ENCODE measurements at places on chromosomes 1 and 21. TPM values are rescaled to one million over a fixed set of nuclear protein-coding genes. Genes with fewer than 3 reads are reported as not detected.

The CD52 gene
- total RNA-seq = 1,759 TPM

The OLIG2 gene
- total RNA-seq = not detected

The LEMD1 gene
- 0.38 TPM for total RNA-seq

The FCGR3B gene
- total RNA-seq = not detected

The TAS1R1 gene
- not detected for total RNA-seq

The HFM1 gene
- total RNA-seq = not detected

The PTPN22 gene
- total RNA-seq = 65.8 TPM

The VWA1 gene
- 0.33 TPM for total RNA-seq

The HSPB7 gene
- not detected for total RNA-seq

The TTC22 gene
- 10.2 TPM for total RNA-seq

The CFHR4 gene
- total RNA-seq = not detected

The TLR5 gene
- total RNA-seq = 0.35 TPM

The AADACL3 gene
- total RNA-seq = not detected

The TTC24 gene
- 3.1 TPM for total RNA-seq

The LMX1A gene
- total RNA-seq = not detected

All from activated naive CD4-positive, alpha-beta T cell treated with anti-CD3 and anti-CD28 coated beads, Interleukin-2, amount 10 ng/mL, durations not matched to agents 5 hours and 36 hours (primary cell).